T-helper 22 cell (primary cell): ENCODE measurements at places on chromosomes 7 and 10.

DNA sequence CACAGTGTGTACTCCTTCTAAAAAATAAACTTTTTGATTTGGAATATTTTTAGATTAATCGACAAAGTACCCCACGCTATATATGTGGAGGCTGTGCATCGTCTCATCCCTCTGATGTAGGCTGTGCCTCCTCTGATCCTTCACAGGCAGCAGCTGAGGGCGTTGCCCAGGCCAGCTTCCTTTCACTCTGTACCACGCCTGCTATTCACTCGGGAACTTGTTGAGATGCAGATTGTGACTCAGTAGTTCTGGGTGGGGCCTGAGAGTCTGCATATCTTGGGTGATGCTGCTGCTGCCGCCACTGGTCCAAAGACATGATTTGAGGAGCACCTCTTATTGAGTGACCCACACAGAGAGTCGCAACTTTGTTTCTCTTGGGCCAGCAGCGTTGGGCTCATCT is 7.9 kb upstream of the C10orf120 start:
- DNase-seq = no peak

DNA sequence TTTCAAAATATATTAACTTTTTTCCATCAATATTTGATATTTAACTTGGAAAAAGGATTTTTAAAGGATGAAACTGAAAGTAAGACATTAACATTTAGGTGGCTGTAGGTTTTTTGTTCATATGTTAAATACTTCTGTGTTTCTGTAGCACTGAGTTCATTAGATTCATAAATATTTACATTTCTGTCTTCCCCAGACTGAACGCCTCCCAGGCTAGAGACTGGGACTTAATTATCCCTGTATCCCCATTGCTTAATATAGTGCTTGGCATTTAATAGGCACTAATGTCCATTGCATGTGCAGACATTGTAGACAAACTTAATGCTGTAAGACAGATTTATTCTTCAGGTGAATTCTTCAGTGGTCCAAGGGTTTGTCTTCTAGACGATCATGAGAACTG is 7.4 kb downstream of the PTPN12 start:
- no peak for DNase-seq

GRCh38 chr7:50359995-50360925 is 55.7 kb downstream of the IKZF1 start:
- DNase-seq = peak; percentile 84

DNA sequence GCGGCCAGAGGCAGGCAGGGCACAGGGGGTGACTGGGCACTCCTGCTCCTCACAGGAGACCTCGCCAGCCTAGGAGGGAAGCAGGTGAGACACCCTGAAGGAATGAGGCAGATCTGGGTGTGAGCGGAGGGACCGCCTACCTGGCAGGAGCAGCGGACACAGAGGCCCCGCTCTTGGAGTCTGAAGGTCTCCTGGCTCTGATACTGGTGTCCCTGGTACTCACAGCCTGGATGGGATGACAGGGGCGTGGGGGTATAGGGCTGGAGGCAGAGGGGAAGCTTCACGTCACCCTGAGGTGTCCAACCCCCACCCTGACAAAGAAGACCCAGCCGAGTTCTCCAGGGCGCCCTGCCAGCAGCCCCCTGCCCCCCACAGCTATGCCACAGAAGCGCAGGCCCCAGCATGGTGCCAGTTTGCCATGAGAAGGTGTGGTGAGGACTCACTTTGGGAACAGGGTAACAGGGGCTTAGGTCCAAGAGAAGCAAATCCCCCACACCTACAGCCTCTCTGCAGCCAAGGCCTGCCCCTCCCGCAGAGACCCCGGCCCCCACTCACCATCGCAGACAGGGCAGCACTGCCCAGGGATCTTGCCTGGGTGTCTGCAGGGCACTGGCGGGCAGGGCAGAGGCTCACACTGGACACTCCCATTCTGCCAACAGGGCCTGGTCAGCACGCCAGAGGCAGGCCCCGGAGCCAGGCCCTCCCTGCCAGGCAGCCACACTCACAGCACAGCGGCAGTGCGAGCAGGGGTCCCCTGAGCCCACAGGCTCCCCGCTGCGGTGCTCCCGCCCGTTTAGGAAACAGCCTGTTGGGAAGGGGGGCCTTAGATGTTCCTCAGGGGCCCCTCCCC is 17.0 kb downstream of the KCP start:
- no peak for DNase-seq

GRCh38 chr10:184911-185310 is 49.7 kb downstream of the ZMYND11 start:
- DNase-seq = no peak

DNA sequence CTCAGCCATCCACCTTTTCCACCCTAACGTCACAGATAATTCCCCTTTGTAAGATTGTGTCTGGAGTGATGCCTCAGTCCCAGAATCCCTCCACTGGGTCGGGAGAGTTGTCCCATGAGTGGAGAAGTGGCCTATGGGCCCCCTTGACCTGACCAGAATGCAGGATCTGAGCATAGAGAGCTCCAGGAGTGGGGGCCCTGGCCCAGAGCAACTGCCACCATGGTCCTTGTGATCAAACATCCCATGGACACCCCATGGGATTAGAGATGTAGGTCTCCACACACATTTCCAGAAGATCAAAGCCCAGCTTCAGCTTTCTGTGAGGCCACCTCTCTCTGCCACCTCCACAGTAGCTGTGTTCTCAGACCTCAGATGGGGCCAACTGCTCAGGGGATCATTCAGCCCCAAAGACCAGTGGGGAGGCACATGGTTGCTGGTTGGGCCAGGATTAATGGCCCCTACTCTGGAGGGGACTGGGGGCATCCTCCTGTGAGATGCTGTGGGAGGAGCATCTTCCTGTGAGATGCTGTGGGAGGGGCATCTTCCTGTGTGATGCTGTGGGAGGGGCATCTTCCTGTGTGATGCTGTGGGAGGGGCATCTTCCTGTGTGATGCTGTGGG is 28.5 kb upstream of the DPYSL4 start:
- DNase-seq = peak; percentile 21

- DNase-seq = no peak
These were observed 185.3 kb downstream of the WDR11 start for GRCh38 chr10:121036431-121036830.

GRCh38 chr7:8413600-8413999 is 19.8 kb upstream of the NXPH1 start:
- DNase-seq = no peak

GRCh38 chr10:816958-817357 is 114.5 kb downstream of the LARP4B start:
- DNase-seq = no peak

DNA sequence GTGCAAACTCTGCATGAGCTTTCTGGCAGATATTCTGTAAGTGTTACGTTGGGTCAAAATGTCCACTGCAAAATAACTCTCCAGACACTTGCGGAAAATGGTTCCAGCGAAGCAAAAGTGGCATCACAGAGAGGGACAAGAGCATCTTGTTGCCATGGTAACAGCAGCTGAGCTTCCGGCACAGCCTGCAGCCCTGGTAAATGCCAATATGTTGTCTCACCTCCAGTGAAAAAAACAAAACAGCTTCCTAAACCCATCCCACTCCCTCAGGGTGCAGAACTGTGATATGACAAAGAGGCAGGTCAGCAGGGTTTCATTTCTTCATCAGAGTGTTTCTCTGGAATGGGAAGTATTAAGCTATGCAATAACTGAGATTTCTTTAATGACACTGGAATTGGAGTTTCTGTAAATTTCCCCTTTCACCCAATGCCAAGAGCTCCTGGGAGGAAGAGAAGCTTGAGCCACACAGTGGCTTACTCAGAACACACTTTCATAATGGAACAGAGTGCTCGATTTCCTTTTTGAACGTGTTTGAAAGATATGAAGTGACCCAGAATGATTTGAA is 65.6 kb downstream of the FOXI2 start:
- DNase-seq = no peak

DNA sequence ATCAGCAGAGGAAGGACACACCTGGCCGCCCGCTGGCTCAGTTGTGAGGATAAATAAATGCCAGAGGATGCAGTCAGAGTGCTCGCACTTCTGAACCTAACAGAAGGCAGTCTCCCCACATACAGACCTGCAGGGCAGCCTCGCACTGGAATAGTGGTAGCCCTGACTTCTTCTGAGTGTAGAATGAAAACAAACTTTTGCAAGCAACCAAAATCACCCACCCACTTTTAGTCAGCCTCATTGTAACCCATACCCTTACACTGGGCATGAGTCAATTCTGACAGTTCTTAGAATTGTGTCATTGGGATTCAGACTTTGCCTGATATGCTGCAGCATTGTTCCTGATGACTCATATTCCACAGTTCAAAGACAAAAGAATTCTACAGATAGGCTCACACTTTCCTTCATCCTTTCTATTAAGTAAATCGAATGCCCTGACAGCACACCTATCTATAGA is 167.0 kb upstream of the CDK1 start:
- no peak for DNase-seq

GRCh38 chr10:120436439-120437112 is 20.5 kb upstream of the PLPP4 start:
- no peak for DNase-seq

DNA sequence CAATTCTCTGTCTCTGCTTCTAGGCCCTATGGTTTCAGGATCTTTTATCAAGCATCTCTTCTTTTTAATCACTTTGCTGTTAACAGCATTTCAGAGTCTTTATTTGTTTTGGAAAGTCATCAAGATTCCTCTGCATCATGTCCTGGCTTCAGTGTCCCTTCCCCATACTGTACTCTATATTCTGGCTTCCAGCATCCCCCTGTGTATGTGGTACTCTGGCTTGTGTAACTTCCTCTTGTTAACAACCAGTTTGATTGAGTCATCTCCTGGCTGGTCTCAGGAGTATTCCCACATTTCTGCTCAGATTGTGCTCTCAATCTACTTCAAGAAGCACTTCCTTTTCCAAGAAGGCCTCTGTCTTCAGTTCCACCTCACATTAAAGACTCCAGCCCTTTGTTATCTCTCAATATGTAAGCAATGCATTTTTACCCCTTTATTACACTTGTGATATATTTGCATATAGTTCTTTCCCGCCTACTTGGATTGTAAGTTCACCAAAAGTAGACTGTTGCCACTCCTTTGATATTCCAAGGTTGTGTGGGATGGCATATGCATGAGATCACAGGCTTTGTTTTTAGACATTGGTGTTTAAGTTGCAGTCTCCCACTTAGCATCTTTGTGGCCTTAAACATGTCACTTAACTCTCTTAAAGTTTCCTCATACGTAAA is 15.1 kb upstream of the ATE1 start:
- no peak for DNase-seq

DNA sequence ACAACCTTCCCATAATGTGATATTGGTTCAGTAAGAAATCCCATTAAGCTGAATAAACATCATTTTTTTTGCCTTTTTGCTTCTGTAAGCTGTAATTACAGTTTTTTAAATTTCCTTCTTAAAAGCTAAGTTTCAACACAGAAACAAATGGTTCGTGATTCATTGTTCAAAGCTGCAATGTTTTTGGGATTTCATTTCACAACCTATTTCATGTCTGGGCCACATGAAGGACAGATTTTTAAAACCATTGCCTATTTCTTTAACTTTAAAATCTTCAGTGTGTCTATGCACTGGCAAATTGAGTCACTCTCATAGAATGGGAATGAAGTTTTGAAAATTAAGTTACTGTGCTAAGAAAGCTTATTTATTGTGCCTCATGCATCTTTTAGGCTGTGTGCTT is 66.9 kb downstream of the TFPI2 start:
- DNase-seq = no peak

DNA sequence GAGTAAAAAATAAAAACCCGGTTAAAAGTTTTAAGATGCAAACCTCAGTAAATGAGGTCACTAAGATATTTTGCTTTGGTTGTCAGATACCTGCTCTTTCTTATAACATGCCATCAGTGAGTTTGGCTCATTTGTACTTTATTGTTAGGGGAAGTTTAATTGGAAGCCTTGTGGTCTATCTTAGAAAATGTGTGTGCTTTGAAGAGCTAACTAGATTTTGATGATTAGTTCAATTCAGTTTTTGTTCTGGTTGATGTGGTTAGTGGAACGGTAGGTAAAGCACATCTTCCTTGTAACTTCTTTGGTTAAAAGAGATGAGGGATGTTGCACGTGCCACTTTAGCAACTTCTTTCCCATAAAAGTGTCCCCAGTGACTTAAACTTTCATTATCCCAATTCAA is 353.4 kb upstream of the GALNT17 start:
- no peak for DNase-seq

- DNase-seq = peak; percentile 35
These were observed 43.3 kb upstream of the NFKB2 start for GRCh38 chr10:102352066-102352715.

DNA sequence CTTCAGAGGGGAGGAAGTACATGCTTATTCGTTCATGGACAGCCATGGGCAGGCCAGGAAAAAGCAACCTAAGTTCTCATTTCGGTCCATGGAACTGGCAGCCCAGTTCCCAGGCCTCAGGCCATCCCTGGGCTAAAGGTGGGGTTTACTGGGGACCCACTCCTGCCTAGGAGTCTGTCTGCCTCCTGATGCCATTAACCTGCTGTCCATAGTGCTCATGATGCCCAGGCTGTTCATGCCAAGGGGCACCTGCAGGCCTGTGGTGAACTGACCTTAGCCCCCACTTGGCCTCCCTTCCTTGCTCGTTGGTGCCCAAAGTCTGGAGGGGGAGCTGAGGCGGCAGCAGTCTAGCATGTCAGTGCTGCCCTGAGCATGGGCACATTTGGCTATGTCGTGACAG is 450.2 kb upstream of the MBL2 start:
- DNase-seq = no peak

GRCh38 chr7:104524853-104525252 is 196.4 kb downstream of the LHFPL3 start:
- no peak for DNase-seq

- DNase-seq = no peak
These were observed 31.0 kb downstream of the PON3 start for GRCh38 chr7:95365151-95365550.

- DNase-seq = no peak
These were observed 49.3 kb downstream of the CAMK2B start for GRCh38 chr7:44275957-44276570.

- DNase-seq = no peak
These were observed 517 bp downstream of the ITGB1 start for GRCh38 chr10:32957341-32958084.

DNA sequence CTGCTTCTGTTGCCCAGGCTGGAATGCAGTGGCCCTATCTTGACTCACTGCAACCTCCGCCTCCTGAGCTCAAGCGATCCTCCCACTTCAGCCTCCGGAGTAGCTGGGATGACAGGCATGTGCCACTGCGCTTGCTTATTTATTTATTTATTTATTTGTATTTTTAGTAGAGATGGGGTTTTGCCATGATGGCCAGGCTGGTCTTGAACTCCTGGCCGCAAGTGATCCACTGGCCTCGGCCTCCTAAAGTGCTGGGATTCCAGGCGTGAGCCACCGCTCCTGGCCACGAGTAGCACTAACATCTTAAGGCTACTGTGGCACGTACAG is 70.9 kb downstream of the CARD11 start:
- DNase-seq = no peak

DNA sequence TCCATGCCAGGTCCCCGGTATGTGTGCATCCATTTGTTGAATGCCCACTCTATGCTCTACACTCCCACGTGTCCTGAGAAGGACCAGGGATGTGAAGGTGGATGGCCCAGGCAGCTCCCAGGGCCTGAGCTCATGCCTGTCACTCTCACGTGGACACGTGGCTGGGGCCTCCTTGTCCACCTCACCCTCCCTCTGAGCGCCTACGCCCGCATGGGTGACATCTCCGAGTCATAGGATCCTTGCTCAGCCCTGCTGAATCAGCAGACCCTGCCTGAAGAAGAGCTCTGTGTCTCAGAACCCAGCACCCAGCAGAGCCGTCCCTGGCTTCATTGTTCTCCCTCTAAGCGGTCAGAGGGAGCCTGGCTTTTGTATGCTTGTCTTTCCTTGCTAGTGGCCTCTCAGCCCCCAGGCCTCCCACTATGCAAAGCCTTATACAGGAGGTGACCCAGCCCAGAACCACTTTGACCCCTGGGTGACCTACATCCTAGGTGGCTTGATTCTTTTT is 107.9 kb upstream of the PPIF start:
- DNase-seq = no peak

- no peak for DNase-seq
These were observed 27.3 kb upstream of the IFRD1 start for GRCh38 chr7:112422842-112423496.
